NCI-H2227 treated with DMSO at 0.1 percent for 48 hours (cell line): ENCODE measurements at places on chromosomes 5 and 9.

DNA sequence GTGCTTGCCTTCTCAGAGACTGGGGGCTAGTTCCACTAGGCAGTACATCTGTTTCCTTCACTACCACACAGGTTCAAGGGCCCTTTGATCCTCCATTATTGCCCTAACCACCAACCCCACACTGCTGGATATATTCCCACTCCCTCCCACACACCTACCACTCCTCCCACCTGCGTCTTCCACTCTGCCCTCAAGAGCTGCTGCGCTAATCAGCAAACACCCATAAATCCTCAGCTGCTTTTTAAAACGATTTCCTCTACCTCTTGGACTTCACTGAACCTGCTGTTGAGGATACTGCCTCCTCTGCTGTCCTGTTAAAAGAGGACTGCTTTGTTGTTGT, 120.9 kb downstream of the MAPKAP1 start:
- DNase-seq: no peak

GRCh38 chr5:115778417-115778816, 38.0 kb downstream of the CDO1 start:
- DNase-seq: no peak

DNA sequence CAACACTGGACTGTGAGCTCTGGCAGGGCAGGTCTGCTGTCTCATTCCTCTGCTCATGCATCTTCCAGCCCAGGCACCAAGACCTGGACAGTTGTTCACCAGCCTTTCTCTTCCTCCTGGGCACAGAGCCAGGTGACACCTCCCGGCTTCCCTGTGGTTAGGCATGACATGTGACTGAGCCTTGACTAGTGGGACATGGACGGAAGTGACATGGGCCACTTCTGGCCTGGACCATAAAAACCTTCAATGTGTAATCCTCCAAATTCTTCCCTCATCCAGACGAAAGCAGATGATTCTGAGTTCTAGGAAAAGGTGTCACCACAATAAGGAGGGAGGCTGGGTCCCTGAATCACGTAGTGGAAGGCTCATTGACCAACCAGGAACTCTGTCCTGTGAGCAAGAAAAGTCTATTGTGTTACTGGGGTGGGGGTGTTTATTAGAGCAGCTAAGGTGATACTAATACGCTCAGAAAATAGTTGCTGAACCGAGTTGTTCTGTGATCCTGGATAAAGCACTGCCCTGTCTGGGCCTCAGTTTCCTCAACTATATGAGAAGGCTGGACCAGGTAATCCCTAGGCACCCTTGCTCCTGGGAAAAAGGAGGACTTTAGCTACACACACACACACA, 26.6 kb upstream of the CRB2 start:
- no peak for DNase-seq

DNA sequence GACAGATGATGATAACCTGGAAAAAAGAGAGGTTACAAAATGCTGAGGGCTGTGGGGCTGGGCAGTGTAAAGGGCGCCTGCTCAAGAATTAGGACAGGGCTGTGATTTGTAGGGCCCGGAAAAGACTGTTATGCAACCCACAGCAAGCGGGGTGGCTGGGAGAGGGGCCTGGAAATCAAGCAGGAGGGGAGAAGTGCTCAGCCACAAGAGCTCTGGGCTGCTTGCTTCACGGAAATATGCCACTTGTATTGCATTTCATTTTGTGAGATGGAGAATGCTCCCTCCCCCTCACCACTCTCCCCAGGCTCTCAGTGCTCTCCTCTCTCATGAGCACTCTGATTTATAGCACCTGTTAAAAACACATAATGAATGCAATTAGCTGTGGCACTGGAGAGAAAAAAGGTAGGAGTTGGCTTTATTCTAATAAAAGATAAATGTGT, 8.4 kb upstream of the HAND1 start:
- DNase-seq: no peak

GRCh38 chr9:84375954-84376353, 35.4 kb upstream of the SLC28A3 start:
- no peak for DNase-seq

- no peak for DNase-seq
These were observed 22.6 kb downstream of the ABCA1 start for GRCh38 chr9:104905153-104905901.

DNA sequence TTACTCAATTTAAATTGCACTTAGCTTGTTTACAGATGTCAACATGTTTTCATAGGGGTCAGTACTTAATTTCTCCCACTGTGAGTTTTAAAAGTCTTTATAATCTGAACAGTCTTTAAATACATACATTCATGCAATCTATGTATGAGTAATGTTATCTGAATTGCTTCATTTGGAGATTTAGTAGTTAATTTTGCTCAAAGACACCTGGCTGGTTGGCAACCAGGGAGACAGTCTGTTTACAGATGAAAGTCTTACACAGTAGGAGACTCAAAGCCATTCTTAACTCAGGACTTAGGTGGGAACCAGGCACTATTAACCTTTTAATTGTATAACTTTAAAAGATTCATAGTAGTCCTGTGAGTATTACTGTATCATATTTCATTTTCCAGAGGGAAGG, 29.3 kb downstream of the DAB2 start:
- DNase-seq: no peak

DNA sequence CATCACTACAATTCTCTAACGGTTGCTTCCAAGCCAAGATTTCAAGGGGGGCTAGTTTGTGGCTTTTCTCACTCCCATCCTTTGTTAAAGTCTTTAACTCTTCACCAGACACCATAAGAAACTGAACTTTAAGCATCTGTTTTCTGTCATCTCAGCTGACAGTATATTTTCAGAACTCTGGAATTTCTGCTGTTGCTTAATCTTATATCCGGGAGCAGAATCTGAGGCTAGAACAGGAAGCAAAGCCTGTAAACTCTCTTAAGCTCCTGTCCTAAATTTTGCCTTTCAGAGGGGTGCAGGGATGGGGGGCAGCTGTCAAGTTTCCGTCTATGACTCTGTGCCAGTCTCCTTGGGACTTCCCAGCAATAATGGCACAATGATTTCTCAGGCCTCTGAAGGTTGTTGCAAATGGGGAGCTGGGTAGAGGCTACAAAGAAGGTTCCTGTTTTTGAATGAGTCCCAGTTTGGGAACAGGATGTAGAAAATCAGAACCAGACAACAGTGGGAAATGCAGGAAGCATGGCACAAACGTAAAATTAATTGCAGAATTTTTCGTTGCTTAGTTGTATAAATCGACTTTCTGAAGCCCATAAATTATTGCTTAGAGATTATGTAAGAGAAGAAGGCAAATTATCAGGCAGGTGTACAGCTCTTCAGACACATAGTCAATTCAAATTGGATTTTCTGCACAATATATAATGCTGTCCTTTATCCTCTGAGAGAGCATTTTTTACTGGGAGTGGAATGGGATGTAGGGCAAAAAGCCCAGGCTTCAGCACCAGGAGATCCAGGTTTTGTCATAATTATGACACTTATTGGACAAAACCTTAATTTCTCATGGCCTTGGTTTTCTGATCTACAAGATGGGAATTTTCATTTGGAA, 430.9 kb downstream of the DMAC1 start:
- no peak for DNase-seq

GRCh38 chr5:14906628-14907027, 35.0 kb upstream of the ANKH start:
- no peak for DNase-seq

GRCh38 chr5:61000887-61001286, 55.9 kb downstream of the NDUFAF2 start:
- no peak for DNase-seq

- DNase-seq: no peak
These were observed 85.8 kb upstream of the MVB12B start for GRCh38 chr9:126240835-126241234.

DNA sequence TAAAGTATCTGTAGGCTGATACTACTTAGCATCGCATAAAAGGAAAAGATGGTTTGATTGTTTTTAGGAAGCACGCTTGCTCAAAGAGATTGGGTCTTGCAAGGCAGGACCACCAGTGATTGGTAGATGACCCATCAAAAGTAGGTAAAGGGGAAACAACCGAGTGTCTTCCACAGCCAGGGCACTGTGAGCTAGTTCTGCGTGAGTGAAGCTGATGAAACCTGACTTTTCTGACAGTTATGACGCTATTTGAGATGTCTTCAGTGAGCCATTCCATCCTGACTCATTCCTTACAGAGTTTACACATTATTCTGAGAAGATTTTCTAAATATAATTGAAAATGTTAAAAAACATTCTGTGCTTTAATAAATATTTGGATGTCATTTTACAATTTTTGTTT, 49.7 kb downstream of the BASP1 start:
- no peak for DNase-seq

GRCh38 chr5:11903614-11904264, 507 bp downstream of the CTNND2 start:
- DNase-seq: peak; percentile 62

- no peak for DNase-seq
These were observed 97.4 kb downstream of the CDK5RAP2 start for GRCh38 chr9:120482424-120483186.

- no peak for DNase-seq
These were observed 14.8 kb upstream of the SMARCA2 start for GRCh38 chr9:2000314-2000713.

DNA sequence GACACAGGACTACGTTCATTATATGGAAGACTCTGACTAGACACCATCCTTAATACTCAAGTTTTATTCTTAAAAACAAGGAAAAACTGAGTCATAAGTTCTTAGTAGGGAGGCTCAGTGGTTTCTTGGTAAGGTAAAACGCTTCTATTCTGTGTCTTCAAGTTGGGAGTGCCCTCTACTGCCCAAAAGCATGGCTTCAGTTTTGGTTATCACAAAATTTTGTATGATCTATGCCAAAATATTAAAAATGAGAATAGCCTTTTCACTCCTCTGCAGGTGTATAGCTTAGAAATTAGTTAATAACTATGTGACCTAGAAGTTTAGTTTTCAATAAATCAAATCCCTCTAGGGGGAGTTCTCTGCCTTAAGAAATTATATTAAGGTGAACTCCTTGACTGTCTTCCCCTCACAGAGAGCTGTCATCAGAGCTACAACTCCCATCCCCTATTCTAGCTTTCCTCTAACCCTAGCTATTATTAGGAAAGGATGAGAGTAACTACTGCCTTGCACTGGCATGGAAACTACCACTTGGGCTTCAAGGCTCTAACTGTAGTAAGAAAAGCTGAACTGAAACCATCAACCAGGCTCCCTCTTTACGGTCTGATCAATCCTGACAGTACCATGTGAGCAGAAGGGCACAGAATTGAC, 189.7 kb downstream of the GNAQ start:
- DNase-seq: no peak

- no peak for DNase-seq
These were observed 35.6 kb downstream of the DAB2IP start for GRCh38 chr9:121686930-121687541.
